ENCODE measurements at places on chromosomes 11 and 22.
A peak's percentile ranks its signal among the peaks of the same experiment; 100 is the strongest.

DNA sequence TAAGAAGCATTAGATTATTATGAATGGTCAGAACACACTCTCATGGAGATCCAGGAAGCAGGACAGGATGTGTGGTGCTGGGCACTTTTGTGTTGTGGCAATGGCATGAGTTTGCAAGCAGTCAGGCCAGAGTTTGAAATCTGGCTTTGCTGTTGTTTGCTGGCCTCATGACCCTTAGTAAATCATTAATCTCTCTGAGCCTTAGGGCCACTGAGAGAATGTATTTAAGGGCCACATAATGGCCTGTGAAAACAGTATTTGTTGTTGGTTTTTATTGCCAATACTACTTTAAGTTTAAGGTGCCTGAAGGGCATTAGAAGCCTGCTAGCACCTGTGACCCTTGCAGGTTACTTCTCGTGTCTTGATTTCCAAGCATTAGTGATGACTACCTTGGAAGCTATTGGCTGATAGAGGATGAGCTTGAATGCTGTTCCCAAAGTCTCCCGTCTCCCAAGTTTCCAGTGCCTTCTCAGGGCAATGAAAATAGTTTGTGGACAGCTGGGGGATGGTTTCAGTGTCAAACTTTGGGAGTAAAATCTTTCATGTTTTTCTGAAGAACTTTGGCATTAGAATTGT is 24.6 kb downstream of the STIM1 start:
- DNase-seq: no peak

GRCh38 chr11:104897891-104898684 is at the start of gene CASP12:
TSS of gene CASP12 (minus strand) at chr11:104898460.
- peak; percentile 1 for DNase-seq

DNA sequence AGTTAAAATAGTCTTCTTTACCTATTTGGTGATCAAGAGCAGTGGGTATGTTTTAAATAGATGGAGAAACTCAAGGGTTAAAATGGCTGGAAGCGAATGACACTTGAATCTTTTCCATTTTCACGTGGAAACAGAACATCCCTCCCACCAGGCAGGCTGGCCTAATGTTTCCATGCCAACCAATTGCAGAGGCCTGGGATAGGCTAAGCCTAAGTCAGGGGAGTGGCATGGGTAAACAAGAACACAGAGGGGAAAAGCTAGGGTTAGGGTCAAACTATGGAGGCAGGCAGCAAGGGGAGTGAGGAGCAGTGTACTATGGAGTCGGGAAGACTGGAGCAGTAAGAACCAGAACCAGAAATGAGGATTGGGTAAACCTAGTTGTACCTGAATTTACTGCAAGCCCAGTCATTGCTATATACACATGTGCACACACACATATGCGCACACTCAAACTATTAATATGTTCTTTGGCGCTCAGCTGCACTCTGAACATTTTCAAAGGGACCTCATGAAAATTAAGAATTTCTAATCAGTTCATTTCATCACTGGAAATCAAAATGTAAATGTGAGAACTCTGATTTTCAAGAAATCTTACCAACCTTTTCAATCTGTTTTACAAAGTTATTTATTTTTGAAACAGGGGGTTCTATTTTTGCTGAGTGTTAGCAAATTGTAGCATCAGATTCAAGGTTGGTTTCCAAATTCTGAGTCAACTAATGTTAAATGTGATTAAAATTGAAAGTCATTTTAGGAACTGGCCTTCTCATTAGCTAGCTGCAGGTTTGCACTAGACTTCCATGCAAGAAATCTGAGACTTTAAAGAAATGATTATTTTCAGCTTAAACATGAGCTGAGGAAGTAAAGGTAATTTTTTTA is 327.0 kb upstream of the CCDC90B start:
- no peak for DNase-seq

DNA sequence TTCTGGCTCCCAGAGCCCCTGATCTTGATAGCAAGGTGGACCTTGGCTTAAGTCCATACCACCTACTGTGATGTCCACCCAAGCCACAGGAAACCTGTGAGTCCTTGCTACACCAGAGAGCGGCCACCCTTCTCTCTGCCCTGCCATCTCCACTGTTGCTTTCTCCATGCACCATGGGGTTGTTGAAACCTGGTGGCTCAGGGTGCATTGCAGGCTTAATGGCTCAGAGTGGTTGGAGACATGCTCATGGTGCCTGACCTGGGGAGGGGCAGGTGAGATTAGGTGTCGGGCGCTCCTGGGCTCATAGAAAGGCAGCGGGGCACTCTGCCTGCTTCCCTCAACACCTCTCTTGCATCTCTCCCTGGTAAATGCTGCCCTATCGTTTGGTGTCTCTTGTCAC is 25.0 kb upstream of the CACNG2 start:
- DNase-seq: no peak

- no peak for DNase-seq
These were observed 1.4 kb upstream of the MAPK11 start for GRCh38 chr22:50271519-50271970.
